ENCODE measurements at places on chromosomes 16 and 17. TPM values are rescaled to one million over a fixed set of nuclear protein-coding genes. Genes with fewer than 3 reads are reported as not detected.

DNA sequence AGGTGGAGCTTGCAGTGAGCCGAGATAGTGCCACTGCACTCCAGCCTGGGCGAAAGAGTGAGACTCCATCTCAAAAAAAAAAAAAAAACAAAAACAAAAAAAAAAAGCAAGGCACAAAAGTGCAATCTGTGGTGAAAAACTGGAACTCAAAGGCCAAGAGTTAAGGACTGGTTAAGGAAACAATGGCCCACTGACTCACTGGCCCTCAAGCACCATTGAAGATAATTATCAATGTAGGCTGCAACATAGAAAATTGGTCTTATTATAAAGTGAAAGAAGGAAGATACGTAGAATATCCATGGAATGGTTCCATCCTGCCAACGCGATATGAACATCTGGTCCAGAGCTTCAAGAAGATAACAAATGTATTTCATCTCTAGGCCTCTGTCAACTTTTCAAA, 444.2 kb downstream of the SOX9 start:
- no peak for DNase-seq

GRCh38 chr16:50422926-50423325, 54.1 kb upstream of the BRD7 start:
- no peak for DNase-seq

DNA sequence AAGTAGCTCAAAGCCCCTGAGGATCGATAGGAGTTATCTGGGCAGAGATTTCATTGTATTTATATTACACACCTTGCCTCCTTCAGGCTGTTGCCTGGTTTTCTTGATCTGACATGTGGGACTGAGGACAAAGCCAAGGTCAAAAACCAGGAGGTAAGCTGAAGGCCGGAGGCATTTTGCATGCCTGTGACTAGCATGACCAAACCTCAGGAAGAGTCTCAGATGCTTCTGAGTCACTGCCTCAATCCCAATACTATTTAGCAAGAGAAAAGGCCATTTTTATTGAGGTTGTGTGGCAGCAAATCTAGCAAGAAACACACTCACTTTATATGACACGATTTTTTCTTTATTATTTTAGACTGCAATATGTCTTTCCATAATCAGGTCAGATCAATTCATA, 968.1 kb downstream of the CDH11 start:
- DNase-seq = no peak

DNA sequence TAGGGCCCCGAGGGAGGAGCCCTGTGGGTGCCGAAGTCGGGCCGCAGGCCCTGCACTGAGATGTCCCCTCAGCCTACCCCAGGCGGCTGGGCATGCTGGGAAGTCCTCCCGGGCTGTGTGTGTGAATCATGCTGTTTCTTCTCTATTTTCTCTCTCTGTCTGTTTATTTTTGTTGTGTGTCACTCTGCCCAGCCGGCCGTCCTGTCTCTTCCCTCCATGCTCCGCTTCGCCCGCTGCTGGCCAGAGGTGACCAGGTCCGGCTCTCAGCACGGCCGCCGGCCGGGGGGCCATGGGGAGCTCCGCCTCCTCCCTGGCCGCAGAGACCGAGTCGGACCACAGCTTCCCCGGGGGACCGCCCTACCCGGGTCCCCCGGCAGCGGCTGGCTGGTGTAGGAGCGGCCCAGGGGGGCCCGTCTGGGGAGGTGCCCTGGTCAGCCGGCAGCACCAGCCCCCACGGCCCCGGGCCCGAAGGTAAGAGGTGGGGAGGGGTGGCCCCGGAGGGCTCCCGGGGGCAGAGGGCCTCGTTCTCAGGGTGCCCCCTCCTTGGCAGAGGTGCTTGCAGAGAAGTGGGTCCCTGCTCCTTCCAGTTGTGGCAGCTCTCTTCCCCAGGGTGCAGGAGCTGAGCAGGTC, 12.5 kb downstream of the CAPN15 start:
- DNase-seq = no peak

- no peak for DNase-seq
These were observed 17.2 kb downstream of the CD7 start for GRCh38 chr17:82300228-82300627.

EFNB3 gene
- total RNA-seq = not detected
